ENCODE measurements at places on chromosomes 7 and 10.

DNA sequence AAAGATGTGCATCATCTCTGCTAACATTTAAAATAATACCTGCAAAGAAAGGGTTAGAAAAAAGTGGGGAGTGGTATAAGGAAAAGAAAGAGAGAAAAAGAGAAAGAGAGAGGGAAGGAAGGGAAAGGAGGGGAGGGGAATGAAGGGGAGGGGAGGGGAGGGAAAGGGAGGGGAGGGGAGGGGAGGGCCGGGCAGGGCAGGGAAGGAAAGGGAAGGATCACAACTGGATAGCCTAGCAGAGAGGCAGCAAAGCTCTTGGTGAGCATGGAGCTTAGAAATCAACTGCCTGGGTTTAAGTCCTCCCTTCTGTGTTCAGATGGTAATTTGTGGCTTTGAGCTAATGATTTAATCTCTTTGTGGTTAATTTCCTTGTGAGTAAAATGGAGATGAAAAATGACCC is 5.4 kb upstream of the FAM237B start:
- DNase-seq = peak; percentile 28

DNA sequence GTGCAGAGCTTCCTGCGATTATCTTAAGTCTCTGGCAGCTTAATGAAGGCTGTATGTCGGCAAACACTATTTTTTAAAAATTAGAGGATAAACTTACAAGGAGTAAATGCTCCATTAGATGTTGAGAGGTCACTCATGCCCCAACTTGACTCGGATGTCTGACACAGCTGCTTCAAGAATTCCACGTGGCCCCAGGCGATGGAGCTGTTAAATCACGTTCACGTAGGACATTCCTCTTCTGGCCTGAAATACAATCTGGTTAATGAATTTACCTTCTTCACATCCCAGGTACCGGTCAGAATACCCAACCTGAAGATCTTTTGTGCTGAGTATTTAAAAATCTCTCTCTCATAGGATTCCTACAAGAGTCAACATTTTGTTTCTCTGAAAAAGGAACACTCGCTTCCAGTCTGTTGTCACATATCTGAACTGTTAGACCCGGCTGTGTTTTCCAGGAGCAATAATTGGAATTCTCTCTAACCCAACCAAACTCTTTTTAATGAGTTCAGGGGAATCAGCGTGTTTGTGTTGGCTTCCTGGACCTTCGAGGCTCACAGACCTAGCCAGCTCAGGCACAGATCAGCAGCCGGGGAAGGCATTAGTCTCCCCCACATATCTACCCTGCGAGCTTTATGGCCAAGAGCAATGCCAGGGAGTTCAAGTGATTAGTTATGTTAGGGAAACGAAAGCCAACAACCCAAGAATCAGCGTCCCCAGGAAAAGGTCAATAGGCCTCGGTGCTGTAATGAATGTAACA is 284.9 kb downstream of the FGFR2 start:
- DNase-seq = no peak

DNA sequence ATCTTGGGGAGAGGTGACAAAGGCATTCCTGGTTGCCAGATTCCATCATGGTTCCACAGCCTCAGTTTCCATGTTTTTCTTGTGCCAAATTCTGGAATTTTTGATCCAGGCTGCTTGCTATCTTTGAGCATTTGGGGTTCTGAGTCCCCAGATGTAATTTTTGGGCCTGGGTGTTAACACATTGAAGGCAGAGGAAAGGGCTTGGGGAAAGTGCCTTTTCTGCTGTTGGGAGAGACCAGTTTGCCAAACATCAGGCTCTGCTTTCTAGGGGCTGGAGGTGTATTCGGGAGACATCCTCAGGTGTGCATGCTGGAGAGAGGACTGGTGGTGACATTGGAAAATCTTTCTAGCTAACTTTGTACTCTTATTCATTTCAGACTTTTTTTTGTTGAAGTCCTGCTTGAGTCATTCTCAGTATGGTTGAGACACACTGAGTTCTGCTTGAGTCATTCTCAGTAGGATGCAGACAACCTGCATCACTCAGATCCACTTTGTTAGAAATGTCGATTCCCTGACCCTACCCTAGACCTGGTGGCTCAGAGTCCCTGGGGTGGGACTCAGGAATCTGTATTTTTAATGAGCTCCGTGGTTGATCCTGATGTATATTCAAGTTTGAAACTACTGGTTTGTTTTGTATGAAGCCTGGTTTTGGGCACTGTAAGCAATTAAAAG is 101.0 kb downstream of the LRMDA start:
- no peak for DNase-seq

DNA sequence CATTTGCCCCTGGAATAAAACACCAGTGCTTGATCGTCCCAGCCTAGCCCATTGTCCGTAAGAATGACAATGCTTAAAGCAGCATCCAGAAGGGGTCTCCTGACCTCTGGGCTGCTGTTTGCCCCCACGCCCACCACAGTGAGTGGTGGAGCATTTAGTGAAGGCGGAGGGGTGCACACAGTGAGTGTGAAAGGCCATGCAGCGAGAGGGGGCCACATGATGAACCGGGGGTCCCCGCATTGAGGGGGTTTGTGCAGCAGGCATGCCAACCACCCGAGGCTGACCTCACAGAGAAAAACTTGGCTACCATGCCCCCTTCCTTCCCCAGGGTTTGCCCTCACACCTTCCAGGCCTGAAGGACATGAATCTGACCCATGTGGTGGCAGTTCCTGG is 28.4 kb downstream of the CPXM2 start:
- no peak for DNase-seq

DNA sequence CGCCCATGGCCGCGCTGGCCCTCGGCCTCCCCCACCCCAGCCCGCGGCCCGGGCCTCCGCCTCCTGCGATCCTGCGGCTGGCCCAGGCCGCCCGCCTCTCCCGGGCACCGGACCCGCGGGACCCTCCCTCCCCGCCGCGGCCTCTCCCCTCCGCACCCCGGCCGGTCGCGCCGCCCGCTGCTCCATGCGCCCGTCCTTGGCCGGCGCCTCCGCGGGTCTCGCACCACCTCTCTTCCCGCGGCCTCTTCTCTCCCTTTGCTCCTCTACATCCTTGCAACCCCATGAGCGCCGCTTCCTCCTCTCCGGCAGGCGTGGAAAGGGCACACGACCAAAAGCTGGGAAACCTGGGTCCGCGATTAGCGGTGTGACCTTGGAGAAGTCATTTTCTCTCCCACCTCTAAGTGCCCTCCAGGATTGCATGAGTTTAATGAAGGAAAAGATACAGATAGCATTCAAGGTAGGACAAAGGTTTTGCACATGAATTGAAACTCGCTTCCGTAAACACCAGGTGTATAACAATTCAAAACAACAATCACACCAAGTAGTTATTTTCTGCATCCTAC is 448 bp upstream of the SRPK2 start:
- DNase-seq = no peak

- peak; percentile 70 for DNase-seq
Observed at GRCh38 chr10:122276611-122277208, 5.6 kb downstream of the BTBD16 start.

GRCh38 chr10:1655367-1655766 is 82.0 kb downstream of the ADARB2 start:
- DNase-seq = no peak

DNA sequence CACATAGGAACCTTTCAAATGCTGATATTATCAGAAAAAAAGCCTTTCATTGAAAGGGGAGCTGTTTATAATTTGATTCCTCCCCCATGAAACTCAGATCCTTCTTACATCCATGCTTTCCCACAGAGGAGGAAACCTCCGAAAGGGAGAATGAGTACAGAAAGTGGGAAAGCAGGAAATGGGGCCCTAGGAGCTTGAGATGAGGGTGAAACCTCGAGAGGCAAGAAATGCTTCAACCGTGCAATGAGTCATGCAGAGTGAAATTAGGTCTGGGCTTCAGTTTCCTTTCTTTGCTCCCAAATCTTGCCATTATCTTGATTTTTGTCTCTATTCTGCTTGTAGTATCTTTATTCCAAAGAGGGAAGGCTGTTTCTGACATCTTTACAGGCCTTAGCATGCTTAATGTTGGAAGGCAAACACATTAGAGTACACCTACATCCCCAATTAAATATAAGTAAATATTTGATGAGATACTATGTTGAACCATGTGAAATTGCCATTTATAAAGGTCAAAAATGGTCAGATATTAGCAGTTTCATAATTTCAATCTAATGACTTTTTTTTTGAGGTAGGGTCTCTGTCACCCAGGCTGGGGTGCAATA is 79.1 kb downstream of the NAMPT start:
- DNase-seq = no peak

DNA sequence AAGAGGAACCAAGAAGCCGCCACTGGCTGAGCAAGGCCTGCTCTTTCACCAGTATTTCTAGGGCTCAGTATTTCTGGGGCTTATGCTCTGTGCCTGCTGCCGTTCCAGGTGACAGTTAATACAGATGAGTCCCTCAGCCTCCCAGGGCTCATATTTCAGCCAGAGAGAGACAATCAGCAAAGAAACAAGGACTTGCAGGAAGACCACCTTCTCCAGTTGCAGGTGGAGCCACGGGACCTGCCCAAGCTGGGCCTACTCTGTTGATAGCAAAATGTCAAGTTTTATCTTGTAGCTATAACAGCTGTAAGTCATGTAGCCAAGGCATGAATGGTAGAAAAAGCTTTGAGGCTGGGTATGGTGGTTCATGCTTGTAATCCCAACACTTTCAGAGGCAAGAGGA is 42.7 kb downstream of the NPTX2 start:
- DNase-seq = no peak

Measured in H7 (cell line).